Stimulated activated naive CD4-positive, alpha-beta T cell treated with Interleukin-2 at 50 U/mL for 16 hours (primary cell): ENCODE measurements at places on chromosomes 3 and 15.

GRCh38 chr3:183266454-183266853, 13.4 kb downstream of the B3GNT5 start:
- DNase-seq, result no peak

GRCh38 chr3:107657971-107658370, 135.2 kb downstream of the BBX start:
- no peak for DNase-seq

GRCh38 chr3:67421912-67422311, 232.5 kb downstream of the SUCLG2 start:
- no peak for DNase-seq

DNA sequence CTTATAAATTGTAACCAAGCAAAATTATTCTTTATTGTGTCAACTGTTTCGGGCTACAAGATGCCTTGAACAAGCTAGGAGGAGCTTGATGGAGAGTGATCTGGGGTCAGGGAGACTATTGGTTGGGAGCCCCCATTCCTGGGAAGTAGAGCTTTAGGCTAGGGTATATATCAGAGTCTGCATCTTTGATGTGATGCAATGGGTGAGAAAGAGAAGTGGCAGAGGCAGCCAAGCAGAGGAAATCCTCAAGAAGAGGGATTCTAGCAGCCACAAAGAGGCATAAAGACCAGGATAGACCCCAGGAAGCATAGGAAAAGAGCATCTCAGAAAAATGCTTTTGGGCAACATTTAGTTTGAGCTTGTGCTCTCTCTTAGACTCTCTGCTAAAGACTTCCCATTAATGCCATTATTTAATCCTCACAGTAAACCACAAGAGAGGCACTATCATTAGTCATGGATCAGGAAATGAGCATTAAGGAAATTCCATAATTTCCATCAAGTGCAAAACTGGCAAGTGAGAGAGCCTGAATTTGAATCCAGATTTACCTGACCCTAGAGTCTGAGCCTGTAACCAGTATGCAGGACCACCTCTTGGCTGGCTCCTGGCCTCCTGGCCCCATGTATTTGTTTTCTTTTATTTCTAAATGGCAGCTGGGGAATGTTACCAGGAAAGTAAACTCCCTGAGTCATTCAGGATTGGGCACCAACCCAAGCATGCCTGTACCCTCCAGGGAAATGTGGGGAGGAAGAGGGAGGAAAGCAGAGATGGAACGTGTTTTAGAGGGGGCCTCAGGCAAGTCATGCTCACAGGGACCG, 118.7 kb downstream of the RPL22L1 start:
- no peak for DNase-seq

GRCh38 chr15:63414474-63415120, 33.0 kb upstream of the CA12 start:
- no peak for DNase-seq

GRCh38 chr15:56804279-56804678, 71.0 kb upstream of the ZNF280D start:
- no peak for DNase-seq

- DNase-seq, result no peak
These were observed 66.4 kb downstream of the SEMA5B start for GRCh38 chr3:122961146-122961545.

DNA sequence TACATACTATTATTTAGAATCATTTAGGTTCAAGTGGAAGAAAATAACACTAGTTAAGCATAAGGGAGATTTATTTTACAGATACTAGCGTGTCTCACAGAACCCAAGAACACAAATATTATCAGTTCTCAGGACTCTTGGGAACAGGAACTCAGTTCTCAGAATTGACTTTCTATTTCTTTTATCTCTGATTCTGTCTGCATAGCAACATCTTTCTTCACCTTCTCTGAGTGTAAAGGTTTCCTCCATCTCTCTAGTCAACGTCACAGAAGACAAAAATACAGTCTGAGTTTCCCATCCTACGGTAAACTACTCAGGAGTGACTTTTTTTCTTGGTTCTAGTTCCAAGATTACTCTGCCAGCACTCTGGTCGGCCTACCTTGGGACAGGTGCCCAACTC, 220.0 kb downstream of the SV2B start:
- no peak for DNase-seq

DNA sequence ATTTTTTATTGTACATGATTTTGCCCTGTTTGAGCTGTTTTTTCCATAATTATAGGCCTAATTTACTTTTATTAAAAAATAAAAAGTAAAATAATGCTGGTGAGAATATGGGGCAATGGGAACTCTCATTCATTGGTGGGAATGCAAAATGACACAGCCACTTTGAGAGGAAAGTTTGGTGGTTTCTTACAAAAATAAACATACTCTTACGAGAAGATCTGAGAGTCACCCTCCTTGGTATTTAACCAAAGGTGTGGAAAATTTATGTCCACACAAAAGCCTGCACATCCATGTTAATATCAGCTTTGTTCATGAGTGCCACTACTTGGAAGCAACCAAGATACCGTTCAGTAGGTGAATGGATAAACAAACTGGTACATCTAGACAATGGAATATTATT, 9.8 kb downstream of the MUC13 start:
- DNase-seq, result no peak

DNA sequence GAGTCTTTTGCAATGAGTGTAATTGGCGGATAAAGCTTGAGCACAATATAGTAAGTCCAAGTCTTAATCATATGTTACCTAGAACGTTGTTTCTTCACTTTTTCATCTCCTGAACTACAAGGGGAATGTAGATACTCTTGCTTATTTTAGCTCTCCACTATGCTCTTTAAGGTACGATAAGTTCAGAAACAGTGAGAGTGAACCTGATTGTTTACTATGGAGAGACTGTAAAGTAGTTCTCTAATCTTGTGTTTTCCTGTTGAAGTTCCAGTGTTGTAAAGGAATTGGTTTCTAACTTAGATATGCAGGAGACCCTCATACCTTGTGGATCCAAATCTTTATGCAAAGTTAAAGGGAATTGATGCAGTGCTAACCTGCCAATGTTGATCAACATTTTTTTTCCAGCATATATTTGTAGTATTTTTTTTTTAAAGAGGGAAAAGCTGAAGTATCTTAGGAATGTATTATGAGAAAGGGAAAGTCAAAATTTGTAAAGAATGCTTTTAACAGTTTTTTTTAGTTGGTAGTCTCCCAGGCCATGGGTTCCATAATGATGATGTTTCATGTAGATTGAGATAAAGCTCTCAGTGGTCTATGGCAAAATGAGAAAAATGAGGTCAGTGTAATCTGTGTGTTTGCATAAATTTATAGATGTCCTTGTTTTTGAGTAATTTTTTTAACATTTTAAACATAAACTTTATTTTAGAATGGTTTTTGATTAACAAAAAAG, 14.9 kb downstream of the ATP11B start:
- DNase-seq, result no peak
